ENCODE measurements at places on chromosomes 3 and 15.
A peak's percentile ranks its signal among the peaks of the same experiment; 100 is the strongest.

- DNase-seq: no peak
Observed at GRCh38 chr3:89802881-89803280, 695.5 kb downstream of the EPHA3 start.

- no peak for DNase-seq
Observed at GRCh38 chr15:78178064-78178463, 28.9 kb downstream of the IDH3A start.

GRCh38 chr3:30293621-30294240 is 312.7 kb upstream of the TGFBR2 start:
- no peak for DNase-seq

GRCh38 chr3:171055336-171056178 is 29.0 kb upstream of the SLC2A2 start:
- DNase-seq: peak; percentile 41

- peak; percentile 27 for DNase-seq
Observed at GRCh38 chr3:10417847-10418246, 87.5 kb downstream of the ATP2B2 start.

GRCh38 chr3:58074997-58075396 is 66.8 kb downstream of the FLNB start:
- DNase-seq: no peak

DNA sequence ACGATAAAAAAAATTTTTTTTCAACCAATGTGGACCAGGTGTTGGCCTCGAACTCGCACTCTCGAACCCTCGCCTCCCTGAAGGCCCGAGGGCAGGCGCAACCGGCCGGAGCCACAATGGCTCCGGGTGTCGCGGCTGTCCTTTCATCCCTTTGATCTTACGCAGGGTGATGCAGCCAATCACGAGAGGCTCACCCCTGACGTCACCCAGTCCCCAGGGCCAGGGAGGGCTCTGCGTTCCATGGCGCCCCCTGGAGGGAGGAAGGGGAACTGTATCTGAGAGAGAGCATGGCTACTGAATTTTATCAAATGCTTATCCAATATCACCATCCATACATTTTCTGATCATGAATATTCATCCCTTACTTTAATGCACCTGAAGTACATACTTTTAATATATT is 15.4 kb upstream of the GMNC start:
- DNase-seq: no peak

GRCh38 chr3:189121092-189121491 is 50.7 kb upstream of the TPRG1 start:
- DNase-seq: no peak

- peak; percentile 76 for DNase-seq
Observed at GRCh38 chr15:40594429-40594836, 384 bp downstream of the KNL1 start.

DNA sequence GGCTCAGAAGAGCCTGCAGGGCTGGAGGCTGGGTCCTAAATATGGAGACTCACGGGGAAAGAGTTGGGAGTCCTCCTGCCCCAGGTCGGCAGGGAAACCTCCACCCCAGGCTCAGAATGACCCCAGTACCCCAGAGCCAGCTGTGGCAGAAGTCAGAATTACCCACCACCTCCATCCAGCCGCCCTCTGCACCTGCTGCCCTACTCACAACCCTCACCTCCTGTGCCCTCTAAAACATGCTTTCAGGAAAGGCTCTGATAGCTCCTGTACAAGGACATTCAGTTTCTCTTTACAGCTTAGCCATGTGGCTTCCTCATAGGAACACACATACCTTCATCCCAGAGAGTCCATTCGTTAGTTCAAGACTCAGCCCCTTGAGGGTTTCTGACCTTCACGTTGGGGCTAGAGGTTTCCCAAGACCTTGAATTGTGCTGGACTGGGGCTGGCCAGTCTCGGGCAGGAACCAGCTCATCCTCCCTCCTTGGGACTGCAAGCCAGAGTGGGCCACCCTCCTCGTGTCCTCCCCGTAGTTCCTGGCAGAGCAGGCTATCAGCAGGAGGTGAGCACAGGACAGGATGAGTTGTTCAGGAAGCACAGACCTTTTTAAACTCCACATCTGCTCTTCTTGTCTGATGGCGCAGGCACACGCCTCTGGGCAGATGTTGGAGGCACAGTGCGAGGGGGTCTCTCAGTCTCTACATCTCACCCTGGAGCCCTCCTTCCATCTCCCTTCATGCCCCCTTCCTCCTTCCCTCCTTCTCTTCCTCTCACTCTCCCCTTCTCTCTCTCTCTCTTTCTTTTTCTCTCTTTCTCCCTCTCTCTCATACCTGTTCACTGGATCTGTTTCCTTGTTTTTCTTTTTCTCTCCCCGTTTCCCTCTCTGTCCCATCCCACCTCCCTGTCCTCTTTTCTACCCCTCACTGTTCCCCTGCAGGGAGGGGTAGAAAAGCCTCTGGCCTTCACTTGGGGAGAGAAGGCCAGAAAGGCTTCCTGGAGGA is 55.9 kb upstream of the NR2C2 start:
- no peak for DNase-seq

DNA sequence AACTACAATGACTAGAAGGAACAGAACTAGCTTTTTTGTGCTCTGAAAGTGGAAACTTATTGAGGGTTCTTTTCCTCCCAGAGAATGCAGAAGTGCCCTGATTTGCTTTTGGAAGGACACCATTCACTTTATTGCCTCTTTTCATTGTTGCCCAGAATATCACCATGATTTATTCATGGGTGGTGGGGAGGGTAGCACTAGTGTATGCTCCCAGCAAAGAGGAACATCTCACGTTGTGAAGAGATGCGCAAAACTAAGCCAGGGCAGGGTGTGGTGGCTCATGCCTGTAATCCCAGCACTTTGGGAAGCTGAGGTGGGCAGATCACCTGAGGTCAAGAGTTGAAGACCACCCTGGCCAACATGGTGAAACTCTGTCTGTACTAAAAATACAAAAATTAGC is 31.4 kb downstream of the FLNB start:
- DNase-seq: no peak

DNA sequence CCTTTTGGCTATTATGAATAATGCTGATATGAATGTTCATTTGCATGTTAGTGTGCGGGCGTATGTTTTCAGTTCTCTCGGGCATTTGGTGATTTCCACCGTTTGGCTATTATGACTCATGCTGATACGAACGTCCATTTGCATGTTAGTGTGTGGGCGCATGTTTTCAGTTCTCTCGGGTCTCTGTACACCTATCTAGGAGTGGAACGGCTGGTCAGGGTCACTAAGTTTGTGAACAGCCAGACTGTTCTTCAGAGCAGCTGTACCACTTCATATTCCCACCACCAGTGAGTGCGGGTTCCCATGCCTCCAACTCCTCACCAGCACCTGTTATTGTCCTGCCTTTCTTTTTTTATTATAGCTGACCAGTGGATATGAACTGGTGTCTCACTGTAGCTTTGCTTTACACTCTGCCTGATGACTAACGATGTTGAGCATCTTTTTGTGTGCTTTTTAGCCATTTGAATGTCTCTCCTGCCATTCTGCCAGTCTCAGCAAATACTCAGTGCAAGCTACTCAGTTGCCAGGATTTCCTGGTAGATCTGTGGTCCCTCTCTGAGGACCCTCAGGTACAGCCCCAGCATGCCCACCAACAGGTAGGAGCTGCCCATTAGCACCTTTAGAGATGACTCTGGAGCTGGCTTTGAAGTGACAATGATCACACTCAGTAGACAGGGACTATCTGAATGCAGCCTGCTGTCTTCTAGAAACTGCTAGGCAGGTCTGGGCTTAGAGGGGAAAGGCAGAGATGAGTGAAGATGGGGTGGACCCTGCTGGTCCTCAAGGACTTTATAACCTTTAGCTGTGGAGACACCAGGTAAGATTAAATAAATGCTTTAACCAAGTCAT is 141.1 kb downstream of the XXYLT1 start:
- DNase-seq: no peak

DNA sequence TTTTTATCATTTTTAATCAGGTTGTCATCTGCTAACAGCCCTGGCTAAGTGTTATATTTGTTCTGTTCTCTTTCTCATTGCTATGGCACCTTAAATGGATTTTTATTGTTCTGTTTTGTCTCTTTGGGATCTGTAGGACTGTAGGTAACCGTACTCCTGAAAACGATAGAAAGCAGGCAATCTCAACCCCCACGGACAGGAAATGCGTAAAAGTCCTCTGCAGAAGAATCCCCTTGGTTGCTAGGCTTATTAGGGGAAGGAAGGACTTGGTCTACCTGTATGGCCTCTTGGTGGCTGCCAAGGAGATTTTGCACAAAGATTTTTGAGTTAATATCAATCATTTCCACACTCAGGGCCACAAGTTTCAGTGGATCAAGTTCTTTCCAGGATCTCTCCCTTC is 571.9 kb upstream of the ZNF385D start:
- DNase-seq: no peak

DNA sequence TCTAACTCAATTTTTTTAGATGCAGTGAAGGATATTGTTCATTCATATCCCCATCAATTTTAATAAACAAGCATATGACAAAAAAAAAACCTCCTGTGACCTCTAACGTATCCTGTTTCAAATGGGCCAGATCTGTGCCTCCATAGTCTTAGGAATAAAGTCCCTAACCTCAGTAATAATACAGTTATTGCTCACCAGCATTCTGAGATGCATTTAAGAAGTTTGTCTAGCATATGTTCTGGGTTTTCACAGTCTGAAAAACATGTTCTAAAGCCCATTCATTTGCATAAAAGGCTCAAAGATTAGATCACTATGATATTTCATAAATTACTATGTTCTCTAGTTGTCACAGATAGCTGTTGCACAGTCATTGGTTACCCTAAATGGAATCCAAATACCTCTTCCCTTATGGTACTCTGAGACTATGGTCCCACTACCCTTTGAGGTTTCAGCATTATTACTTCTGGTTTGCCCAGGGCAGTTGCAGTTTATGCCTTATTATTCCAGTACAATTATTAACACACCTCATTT is 190.1 kb downstream of the ZIC4 start:
- no peak for DNase-seq

DNA sequence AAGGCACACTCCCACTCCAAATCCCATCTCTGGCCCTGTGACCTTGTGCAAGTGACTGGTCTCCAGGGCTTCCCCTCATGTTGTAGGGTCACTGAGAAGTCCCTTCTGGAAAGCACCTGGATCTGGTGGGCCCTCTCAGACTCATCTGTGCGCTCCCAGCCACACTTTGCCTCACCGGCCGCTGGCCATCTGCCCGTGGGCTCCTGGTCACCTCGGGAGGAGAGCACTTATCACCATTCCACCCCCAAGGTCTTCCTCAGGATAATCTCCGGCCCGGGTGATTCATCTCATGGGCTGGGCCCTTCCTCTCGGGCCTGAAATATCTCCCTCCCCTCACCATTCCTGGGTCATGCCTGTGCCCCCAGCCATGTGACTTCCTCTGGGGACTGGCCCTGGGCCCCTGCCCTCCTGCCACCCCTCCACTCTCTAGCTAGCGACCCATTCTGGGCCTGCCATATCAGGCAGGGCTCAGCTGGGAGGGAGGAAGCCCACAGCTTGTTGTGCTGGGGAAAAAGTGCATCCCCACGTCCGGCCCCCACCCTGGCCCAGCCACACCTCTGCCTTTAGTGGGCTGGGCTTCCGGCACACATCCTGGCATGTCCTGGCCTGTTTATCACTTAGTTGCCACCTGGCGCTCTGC is 10.6 kb upstream of the WNT7A start:
- no peak for DNase-seq

- DNase-seq: no peak
Observed at GRCh38 chr3:20096135-20096685, 56.0 kb downstream of the KAT2B start.

- DNase-seq: no peak
Observed at GRCh38 chr15:67185621-67186225, 68.7 kb downstream of the AAGAB start.

DNA sequence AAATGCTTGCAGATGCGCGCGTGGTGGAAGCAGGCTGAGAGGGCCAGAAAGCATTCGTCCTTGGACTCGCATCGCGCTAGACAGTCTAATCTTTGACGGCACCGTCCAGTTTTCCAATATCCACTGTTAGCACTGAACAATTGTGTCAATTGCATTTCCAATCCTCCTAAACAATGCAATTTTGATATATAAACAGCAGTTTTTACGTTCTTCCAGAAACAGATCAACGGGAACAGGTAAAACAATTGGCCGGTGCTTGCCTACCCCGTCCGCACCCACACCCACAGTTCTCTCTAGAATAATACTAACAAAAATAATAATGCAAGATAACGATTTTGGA is 17.2 kb downstream of the CPN2 start:
- no peak for DNase-seq

- DNase-seq: no peak
Observed at GRCh38 chr3:170002879-170003278, 34.9 kb upstream of the GPR160 start.

GRCh38 chr3:18898911-18899310 is 249.4 kb upstream of the KCNH8 start:
- DNase-seq: no peak

- no peak for DNase-seq
Observed at GRCh38 chr15:35195031-35195430, 109.9 kb upstream of the NANOGP8 start.

- no peak for DNase-seq
Observed at GRCh38 chr3:156963096-156963495, 136.9 kb downstream of the LEKR1 start.

GRCh38 chr15:62211348-62211747 is 46.3 kb upstream of the C2CD4B start:
- no peak for DNase-seq

DNA sequence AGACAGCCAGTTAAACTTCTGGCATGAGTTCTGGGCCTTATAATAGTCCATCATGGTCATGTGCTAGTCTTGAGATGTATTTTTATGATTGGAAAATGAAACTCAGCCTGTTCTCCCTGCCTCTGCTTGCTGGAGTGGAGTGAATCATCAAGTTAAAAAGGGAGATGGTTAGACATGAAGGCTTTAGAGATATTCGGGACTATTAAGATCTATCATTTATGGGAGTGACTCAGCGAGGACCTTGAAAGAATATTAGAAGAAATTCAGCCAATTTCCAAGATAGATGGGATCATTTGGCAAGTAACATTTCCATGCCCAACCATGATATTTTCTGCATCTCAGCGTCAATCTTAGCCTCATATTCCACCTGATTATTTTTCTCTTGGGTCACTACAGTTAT is 79.8 kb downstream of the AGBL1 start:
- no peak for DNase-seq

DNA sequence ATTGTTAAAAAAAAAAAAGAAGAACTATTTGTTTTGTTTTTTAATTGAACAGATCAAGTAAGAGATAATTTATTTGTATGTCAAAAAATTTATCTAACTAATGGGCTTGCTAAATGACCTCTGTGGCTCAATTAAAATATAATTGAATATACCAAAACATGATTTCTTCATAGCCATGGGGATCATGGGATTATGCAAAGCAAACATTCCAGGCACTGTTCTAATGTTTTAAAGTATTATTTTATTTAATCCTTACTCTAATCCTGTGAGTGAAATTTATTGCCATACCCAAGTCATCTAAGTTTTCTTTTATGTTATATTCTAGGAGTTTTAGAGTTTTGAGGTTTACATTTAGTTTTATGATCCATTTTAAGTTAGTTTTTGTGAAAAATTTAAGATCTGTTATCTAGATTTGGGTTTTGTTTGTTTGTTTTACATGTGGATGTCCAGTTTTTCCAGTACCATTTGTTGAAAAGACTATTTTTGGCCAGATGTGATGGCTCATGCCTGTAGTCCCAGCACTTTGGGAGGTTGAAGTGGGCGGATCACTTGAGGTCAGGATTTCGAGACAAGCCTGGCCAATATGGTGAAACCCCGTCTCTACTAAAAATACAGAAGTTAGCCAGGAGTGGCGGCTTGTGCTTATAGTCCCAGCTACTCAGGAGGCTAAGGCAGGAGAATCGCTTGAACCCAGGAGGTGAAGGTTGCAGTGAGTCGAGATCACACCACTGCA is 52.3 kb upstream of the CNOT10 start:
- no peak for DNase-seq
